ENCODE measurements at places on chromosomes 4 and X. TPM values are rescaled to one million over a fixed set of nuclear protein-coding genes. Genes with fewer than 3 reads are reported as not detected.

DNA sequence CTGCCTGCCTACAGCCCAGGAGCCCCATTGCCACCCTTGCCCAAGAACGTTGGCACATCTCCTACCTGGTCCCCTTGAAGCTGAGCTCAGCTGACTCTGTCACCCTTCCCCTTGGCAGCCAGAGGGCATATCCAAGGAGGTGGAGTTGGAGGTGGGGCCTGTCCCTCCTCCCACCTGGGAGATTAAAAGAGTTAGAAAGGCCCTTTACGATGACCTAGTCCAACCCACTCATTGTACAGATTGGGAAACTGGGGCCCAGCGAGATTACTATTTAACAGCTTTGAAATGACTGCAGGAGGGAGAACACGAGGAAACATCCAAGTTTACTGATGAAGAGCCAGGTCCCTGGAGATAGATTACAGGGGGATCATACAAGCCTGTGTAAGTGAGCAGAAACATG is at the start of gene P2RY4:
TSS of gene P2RY4 (minus strand) at position 101 of the 400 bp plus-strand sequence. CDS start 580 bp downstream, outside the sequence.
- no peak for DNase-seq

- DNase-seq: no peak
Measured at GRCh38 chr4:152394791-152395190, 141.1 kb downstream of the FBXW7 start.

DNA sequence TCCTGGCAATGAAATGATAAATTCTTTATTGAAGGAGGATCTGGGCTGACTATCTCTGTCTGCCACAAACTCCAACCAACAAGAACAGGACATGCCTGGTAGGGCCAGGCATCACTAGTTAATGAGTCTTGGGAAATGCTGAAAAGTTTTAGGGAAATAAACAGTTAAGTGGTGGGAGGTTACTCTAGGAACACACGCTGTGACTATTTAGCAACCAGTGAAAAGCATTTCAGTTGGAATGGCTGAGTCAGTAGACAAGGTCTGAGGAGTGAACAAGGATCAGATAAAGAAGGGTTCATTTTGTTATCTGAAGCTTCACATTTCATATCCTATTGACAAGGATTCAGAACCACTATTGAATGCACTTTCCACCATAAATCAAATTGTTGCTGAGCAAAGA is 394.9 kb upstream of the BOD1L1 start:
- peak; percentile 64 for DNase-seq

- DNase-seq: no peak
Measured at GRCh38 chr4:97759785-97760184, 383.5 kb downstream of the STPG2 start.

DNA sequence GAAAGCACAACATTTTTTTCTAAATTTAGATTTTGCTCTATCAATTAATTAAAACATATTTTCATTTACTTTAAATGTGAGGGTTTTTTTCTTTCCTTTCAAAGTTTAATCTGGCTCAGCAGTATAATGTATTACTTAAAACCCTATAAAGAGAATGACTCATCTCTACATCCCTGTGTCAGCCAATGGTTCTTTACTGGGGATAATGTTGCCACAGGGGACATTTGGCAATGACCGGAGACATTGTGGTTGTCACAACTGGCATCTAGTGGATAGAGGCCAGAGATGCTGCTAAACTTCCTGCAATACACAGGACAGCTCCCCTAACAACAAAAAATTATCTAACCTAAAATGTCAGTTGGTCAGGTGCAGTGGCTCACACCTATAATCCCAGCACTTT is 53.8 kb downstream of the SYNPO2 start:
- DNase-seq: peak; percentile 75

DNA sequence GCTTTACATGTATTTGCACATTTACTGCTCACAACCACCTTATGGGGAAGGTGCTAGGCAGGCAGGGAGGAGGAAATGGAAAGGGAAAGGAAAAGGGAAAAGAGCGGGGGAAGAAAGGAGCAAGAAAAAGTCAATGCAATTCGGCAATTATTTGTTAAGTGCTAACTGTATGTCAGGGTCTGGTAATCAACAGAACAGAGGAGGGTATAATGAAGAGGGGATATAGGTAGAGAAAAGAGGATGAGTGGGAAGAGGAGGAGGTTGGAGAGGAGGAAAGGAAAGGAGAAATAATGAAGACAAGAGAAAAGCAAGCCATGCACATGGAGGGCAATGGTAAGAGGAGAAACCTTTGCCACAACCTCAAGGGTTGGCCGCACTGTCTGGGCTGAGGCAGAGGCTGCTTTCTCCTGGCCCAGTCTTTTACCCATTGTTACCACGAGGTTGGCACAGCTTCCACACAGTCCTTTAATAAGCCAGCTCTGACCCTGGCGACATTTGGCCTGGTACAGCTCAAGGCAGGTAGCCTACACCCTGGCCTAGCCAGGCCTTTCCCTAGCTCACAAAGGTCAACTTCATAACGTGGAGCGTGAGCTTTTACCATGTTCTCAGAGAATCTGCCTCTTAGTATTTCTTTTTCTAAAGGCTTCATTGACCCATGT is 836 bp downstream of the BTK start:
- no peak for DNase-seq

GRCh38 chr4:153393397-153393796 is 48.9 kb downstream of the MND1 start:
- DNase-seq: peak; percentile 79

GRCh38 chrX:10945498-10945897 is 165.6 kb upstream of the HCCS start:
- no peak for DNase-seq

GRCh38 chr4:38075370-38076152 is 115.4 kb downstream of the PTTG2 start:
- no peak for DNase-seq

GRCh38 chrX:8254401-8254800 is 83.3 kb upstream of the VCX2 start:
- DNase-seq: no peak

DNA sequence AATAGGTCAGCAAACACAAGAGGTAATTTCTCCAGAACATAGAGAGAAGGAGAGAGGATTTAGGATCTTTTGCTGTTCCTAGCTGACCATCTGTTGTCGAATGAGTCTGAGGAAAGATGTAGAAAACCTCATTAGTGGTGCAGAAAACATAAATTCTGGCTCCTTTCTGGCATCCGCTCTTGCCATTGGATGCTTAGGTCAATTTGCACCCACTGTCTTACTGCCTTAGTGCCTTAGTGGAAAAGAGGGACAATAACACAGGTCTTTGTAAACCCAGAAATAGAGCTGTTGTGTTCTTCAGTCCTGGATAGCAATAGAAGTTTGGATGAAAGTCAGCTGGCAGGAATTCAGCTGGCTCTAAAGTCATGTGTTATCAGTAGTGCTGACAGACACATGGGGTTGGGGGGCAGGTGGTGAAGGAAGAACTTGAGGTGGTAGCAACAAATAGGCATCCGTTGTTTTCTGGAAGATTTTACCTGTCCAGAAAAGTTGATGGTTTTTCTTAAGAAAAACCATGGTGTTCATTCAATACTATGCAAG is 78.2 kb downstream of the GLRA2 start:
- no peak for DNase-seq

The UGT2B10 gene
- total RNA-seq: not detected

The CLTRN gene
- not detected for total RNA-seq

The IBSP gene
- not detected for total RNA-seq

The SMARCAD1 gene
- total RNA-seq: 39.6 TPM

The MAGEC2 gene
- not detected for total RNA-seq

All from LHCN-M2 (cell line).